Stimulated activated CD4-positive, alpha-beta T cell treated with anti-CD3 and anti-CD28 coated beads, Interleukin-4, amount 100 ng/mL, for 24 hours (primary cell): ENCODE measurements at places on chromosomes 2 and 18.

DNA sequence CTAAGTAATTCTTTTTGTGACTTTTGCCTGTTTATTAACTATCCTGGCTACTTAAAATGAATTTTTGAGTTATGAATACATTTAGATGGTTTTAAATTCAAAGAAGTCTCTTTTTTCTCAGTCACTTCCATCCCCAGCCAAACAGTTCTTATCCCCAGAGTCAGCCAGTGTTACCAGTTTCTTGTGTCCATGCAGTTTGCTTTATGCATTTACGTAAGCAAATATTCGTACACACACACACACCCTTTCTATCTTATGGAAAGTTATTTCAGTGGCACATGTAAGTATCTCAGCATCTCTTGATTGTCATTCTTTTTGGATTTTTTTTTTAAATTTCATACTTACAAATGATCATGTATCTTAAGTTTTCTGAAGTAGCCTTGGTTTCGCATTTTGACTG, 113.2 kb downstream of the NEDD4L start:
- DNase-seq, result no peak

GRCh38 chr2:98773907-98774306, 43.0 kb upstream of the MGAT4A start:
- DNase-seq, result no peak

- peak; percentile 87 for DNase-seq
Measured at GRCh38 chr2:102736410-102737409, 25.1 kb upstream of the TMEM182 start.

GRCh38 chr2:42792087-42792582, 248 bp downstream of the HAAO start:
- no peak for DNase-seq

DNA sequence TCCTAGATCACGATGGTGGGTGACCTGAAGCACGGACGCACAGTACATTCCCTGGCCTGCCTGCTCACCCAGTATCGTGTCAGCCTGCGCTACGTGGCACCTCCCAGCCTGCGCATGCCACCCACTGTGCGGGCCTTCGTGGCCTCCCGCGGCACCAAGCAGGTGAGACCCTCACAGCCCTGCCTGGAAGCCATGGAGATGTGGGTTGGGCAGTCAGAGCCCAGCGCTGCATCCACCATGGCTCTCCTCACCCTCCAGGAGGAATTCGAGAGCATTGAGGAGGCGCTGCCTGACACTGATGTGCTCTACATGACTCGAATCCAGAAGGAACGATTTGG, 20.3 kb downstream of the SLC30A3 start:
- no peak for DNase-seq

DNA sequence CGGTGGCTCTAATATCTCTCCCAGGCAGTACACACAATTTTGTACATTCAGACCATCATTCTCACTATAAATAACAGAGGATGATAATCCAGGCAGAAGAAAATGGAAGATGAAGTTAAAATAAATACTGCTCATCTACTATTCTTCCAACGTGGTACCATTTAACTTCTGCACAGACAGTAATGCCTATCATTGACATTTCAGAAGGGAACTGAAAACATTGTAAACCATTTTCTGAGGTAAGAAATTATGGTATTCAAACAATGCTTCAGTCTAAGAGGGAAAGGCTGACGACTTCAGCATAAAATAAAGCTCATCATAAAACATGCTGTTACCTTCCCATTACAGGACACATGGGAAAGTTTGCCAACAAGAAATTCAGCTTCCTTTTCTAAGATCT, 814.4 kb downstream of the NR4A2 start:
- DNase-seq, result no peak

- DNase-seq, result no peak
Measured at GRCh38 chr2:240353086-240353798, 82.2 kb upstream of the GPC1 start.

DNA sequence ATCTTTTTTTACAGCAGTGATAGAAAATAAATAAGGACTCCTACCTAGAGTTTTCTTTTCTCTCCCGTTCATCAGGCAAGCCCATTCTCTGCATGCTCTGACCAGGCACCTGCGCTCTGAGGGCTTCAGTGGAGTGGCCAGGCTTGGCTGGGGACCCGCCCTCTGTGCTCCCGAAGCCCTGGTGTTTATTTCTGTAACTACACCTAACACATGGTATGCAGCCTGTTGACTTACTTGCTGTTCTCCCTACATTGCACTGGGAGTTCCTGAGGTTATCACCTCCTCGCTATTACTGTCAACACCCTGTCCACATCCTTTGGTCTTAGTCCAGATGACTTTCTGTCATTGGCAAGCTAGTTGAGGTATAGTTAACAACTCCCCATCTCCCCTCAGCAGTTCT, 317.7 kb downstream of the LPIN1 start:
- no peak for DNase-seq

DNA sequence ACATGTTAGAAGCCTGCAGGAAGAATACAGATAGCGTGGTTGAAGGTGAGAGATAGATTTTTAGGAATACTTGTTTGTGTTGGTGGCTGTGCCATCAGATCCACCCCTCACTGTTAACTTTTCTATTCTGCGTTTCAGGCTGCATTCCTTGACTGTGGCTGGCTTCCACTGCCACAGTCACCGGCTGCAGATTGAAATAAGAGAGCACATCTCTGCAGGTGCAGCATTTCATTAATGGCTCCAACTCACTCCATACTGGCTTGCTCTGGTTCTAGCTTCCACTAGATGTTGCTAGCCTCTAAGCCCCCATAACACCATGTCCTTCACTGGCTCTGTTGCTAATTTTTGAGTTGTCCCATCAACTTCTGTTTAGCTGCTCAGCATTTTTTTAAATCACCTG, 286.5 kb downstream of the CPS1 start:
- no peak for DNase-seq

DNA sequence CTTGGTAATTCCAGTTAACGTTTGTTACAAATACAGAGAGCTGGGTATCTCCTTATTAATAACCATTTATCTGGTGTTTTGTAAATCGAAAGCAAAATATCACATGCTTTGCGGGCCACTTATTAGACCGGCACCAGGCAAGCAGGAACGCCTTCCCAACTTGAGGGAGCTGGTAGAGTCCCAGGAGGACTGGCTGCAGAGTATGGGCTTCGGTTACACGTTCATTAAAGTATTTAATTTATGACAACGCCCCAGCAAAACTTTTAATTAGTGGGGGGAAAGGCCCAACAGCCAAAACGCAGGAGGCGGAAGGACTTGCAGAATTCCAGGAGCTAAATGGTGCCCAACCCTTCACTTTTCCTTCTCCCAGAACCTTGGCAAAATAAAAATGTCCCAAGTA, 3.7 kb downstream of the SMAD7 start:
- DNase-seq, result no peak

DNA sequence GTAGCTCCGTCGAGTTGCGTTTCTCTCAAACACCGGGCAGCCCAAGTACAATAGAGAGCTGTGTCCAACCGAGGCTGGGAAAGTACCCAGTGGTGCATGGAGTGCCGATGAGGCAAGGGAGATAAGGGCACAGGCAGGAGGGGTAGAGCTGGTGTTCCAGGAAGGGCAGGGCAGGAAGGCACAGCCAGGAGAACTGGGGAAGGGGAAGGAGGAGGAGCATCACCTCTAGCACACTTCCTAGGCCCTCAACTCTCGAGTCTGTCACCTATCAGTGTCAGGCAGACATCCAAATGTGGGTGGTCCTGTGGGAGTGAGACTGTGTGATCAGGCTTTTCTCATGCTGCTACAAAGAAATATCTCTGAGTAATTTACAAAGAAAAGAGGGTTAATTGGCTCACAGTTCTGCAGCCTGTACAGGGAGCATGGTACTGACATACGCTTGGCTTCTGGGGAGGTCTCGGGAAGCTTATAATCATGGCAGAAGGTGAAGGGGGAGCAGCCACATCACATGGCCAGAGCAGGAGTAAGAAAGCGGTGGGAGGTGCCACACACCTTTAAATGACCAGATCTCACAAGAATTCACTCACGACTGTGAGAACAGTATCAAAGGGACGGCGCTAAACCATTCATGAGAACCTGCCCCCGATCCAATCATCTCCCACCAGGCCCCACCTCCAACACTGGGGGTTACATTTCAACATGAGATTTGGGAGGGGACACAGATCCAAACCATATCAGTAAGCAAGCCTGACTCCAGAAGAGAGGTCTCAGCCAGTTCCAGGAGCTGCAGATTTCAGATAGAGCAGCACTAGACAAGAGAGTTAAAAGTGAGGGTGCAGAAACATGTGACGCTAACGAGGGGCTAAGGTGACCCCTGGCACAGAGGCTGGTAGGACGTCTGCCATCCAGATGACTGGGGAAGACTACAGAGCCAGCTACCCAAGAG, 75.7 kb downstream of the MBOAT2 start:
- DNase-seq, result no peak

DNA sequence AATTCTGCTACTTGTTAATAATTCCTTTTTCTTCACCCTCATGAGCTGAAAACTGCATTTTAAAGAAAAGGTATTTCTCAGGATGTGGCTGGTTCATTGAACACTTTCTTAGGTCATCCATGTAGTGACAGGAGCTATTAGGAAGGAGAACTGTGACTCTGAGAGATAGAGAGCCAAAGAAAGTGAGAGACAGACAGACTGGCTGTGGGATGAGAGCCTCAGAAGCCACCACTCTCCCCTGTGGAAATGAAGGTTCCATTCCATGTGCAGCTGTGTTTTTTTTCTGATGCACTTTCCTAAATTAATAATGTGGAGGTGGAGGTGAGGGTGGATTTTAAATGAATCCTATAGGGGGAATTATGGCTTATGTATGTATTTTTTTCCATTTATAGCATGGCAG, 113.3 kb downstream of the FAM210A start:
- DNase-seq, result no peak

- DNase-seq, result no peak
Measured at GRCh38 chr2:106708209-106708608, 177.8 kb downstream of the ST6GAL2 start.

- no peak for DNase-seq
Measured at GRCh38 chr2:1603521-1603920, 140.8 kb downstream of the PXDN start.

- DNase-seq, result no peak
Measured at GRCh38 chr2:57343391-57344006, 703.1 kb upstream of the VRK2 start.

DNA sequence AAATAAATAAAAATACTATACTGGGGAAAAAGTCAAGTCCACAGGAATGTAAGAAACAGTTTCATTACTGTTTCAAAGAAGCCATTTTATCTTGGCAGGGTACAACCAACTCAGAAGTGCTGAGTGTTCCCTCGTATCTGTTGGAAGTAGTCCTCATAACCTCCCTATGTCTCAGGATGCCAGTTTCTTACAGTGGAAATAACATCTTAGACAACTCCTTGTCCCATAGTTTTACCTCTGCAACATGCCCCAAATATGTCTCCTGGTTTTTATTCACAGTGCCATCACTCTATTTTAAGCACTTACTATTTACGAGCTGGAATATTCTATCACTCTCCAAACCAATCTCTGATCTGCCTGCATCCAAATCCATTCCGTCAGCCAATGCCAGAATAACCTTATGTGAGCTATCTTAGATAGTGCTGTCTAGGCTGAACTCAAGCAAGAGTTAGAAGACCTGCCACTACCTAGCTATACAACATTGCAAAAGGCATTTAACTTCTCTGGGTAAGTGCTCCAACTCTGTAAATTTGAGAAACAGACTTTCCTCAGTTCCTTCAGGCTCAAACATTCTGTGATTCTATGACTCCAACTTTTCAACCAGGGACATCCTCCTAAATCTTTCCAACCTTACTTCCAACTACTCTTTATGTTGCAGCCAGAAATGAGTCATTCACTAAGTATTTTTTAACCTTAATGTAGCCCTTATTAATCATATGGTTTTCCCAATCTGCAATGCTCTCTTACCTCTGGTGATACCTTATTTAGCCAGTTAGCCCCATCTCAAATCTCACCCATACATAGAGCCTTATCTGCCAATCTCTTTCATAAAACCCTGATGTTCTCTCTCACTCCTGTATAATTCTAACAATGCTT, 66.7 kb downstream of the RTN4 start:
- no peak for DNase-seq

GRCh38 chr2:200077210-200077650, 121.8 kb downstream of the MAIP1 start:
- no peak for DNase-seq

- no peak for DNase-seq
Measured at GRCh38 chr2:203626952-203627681, 79.3 kb upstream of the CD28 start.

- DNase-seq, result no peak
Measured at GRCh38 chr18:69097349-69097748, 299.5 kb downstream of the CCDC102B start.

DNA sequence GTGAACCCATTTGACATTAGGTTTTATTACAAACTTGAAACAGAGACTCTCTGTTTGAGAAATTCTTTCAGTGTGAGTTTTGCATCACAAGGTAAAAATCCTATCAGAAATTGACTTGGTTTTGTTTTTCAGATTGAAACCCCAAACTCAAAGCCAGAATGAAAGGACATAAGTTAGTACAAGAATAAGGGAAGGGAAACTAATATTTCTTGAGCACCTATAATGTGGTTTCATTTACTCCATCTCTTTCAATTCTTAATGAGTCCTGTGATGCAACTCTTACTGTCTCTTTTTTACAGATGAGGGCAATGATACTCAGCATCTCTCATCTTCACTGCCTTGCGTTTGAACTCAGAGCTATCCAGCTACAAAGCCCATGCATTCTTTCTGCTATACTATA, 210.0 kb upstream of the SIX3 start:
- no peak for DNase-seq

GRCh38 chr2:86477349-86477748, 36.2 kb downstream of the KDM3A start:
- no peak for DNase-seq
